Small intestine (tissue), 16 donors: ENCODE measurements at places on chromosomes 12 and 14.
A peak's percentile ranks its signal among the peaks of the same experiment; 100 is the strongest.

DNA sequence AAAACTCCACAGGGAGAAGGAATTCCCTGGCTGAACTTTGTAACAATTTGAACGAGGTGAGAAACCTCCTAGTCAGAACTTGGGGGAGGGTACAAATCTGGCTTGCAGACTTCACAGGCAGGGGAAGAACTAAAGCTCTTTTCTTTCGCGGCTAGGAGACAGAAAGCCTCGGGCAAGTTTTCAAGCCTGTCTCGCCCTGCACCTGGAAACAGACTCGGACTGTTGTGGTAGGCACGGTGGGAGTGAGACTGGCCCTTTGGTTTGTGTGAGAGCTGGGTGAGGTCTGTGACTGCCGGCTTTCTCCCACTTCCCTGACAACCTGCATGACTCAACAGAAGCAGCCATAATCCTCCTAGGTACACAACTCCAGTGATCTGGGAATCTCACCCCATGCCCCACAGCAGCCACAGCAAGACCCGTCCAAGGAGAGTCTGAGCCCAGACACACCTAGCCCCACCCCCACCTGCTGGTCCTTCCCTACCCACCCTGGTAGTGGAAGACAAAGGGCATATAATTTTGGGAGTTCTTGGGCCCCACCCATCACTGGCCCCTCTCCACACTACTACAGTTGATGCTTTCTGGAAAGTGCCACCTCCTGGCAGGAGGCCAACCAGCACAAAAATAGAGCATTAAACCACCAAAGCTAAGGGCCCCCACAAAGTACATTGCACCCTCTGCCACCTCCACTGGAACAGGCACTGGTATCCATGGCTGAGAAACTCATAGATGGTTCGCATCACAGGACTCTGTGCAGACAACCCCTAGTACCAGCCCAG is 102.7 kb upstream of the ST8SIA1 start:
- no peaks in the 10 kb centered on the region for H3K36me3 ChIP-seq
- no peak for DNase-seq

DNA sequence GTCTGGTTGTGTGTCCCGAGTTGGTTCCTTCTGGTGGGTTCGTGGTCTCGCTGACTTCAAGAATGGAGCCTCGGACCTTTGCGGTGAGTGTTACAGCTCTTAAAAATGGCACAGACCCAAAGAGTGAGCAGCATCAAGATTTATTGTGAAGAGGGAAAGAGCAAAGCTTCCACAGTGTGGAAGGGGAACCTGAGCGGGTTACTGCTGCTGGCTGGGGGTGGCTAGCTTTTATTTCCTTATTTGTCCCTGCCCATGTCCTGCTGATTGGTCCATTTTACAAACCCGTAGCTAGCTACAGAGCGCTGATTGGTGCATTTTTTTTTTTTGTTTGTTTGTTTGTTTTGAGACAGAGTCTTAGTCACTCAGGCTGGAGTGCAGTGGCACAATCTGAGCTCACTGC is 29.3 kb downstream of the FGF6 start:
- H3K4me1 ChIP-seq: no peaks in the 10 kb centered on the region
- H3K4me3 ChIP-seq: no peak overlapping the region
- H3K27me3 ChIP-seq: no peaks in the 10 kb centered on the region
- H3K27ac ChIP-seq: no peak overlapping the region
- H3K36me3 ChIP-seq: no peaks in the 10 kb centered on the region

- H3K4me1 ChIP-seq: no peaks in the 10 kb centered on the region
- no peak for DNase-seq
- H3K36me3 ChIP-seq: no peaks in the 10 kb centered on the region
- H3K27ac ChIP-seq: no peak within 1 kb of the TSS
- H3K4me3 ChIP-seq: no peak within 1 kb of the TSS
These were observed at the start of gene PTPRQ for GRCh38 chr12:80443974-80444666. Gene PTPRQ (plus strand): TSS chr12:80444235. CDS start chr12:80444346, 111 bp downstream.

DNA sequence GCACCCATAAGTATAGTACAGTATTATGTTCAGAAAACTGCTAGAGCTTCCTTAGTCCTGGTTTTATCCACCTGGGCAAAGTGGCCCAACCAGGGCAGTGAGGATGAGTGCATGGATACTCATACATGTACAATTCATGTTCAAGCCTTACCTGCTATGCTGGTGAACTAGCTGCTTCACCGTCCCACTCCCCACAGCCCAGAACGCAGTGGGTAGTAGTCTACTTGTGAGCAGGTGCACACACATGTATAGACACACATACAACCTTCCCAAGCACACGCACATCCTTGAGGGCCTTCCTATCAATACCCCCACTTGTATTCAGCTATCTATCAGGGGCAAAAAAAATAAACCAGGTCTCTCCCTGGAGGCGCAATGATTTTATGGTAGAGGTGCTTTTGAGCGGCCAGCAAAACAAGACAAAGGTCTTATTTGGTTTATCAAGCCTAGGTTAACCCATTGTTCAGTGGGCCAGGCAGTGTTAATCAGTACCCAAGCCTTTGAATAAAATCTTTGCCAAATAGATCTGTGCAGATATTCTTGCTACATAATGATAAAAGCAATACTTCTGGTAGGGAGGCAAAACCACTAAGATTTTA is 69.8 kb downstream of the ZFP36L1 start:
- H3K4me1 ChIP-seq: peaks cover 6% of the 10 kb centered on the region
- peak; percentile 54 for DNase-seq
- H3K36me3 ChIP-seq: no peaks in the 10 kb centered on the region
- no peaks in the 10 kb centered on the region for H3K27me3 ChIP-seq
- no peak overlapping the region for H3K4me3 ChIP-seq

DNA sequence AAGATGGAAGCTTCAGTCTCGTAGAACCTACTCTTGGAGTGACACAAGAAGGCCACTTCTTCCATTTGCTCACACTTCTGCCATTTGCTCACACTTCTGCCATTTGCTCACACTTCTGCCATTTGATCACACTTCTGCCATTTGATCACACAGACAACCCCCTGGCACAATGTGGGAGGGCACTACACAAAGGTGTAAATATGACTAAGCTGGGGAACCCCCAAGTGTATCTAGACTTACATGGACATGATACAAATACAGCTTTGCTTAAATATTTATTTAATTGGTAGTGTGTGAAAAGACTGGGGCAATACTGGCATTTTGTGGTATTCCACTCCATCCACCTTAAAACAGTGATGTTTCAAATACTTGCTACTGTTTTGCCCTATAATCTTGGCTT is 296.2 kb upstream of the PPFIA2 start:
- DNase-seq: no peak
- no peaks in the 10 kb centered on the region for H3K27me3 ChIP-seq
- H3K4me3 ChIP-seq: no peak overlapping the region
- no peak overlapping the region for H3K27ac ChIP-seq
- H3K36me3 ChIP-seq: no peaks in the 10 kb centered on the region

DNA sequence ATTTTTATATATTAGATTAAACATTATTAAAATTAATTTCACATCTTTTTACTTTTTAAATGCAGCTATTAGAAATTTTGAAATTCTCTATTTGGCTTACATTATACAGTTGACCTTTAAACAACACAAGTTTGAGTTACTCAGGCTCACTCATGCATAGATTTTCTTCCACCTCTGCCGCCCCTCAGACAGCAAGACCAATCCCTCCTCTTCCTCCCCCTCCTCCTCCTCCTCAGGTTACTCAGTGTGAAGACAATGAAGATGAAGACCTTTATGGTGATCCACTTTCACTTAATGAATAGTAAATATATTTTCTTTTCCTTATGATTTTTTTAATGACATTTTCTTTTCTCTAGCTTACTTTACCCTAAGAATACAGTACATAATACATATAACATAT is 136.2 kb downstream of the LLPH start:
- H3K27me3 ChIP-seq: peaks cover 7% of the 10 kb centered on the region
- no peak overlapping the region for H3K4me3 ChIP-seq
- DNase-seq: no peak
- H3K4me1 ChIP-seq: no peaks in the 10 kb centered on the region
- H3K27ac ChIP-seq: no peak overlapping the region
- H3K36me3 ChIP-seq: no peaks in the 10 kb centered on the region

- no peak overlapping the region for H3K4me3 ChIP-seq
- H3K27me3 ChIP-seq: no peaks in the 10 kb centered on the region
- H3K36me3 ChIP-seq: no peaks in the 10 kb centered on the region
- DNase-seq: no peak
- peaks cover 7% of the 10 kb centered on the region for H3K4me1 ChIP-seq
These were observed 52.5 kb downstream of the SSPN start for GRCh38 chr12:26247873-26248272.

GRCh38 chr12:132196038-132196872 is 52.0 kb downstream of the NOC4L start:
- no peak overlapping the region for H3K27ac ChIP-seq
- H3K4me1 ChIP-seq: no peaks in the 10 kb centered on the region
- DNase-seq: peak; percentile 40
- no peak overlapping the region for H3K4me3 ChIP-seq
- H3K27me3 ChIP-seq: no peaks in the 10 kb centered on the region

GRCh38 chr14:39368261-39368959 is 63.8 kb downstream of the FBXO33 start:
- no peaks in the 10 kb centered on the region for H3K27me3 ChIP-seq
- H3K27ac ChIP-seq: peak overlapping the region; percentile 11
- peak; percentile 57 for DNase-seq
- no peaks in the 10 kb centered on the region for H3K4me1 ChIP-seq

DNA sequence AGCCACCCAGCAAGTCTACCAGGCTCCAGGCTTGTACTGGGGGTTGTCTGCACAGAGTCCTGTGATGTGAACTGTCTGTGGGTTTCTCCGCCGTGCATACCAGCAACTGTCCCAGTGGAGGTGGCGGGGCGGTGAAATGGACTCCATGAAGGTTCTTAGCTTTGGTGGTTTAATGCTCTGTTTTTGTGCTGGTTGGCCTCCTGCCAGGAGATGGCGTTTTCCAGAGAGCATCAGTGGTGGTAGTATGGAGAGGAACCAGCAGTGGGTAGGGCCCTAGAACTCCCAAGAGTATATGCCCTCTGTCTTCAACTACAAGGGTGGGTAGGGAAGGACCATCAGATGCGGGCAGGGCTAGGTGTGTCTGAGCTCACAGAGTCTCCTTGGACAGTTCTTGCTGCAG is 303.8 kb downstream of the TMEM121 start:
- H3K36me3 ChIP-seq: no peaks in the 10 kb centered on the region
- H3K4me1 ChIP-seq: no peaks in the 10 kb centered on the region
- no peak overlapping the region for H3K4me3 ChIP-seq

GRCh38 chr12:130870442-130871285 is 1.2 kb upstream of the RAN start:
- peak overlapping the region; percentile 90 for H3K27ac ChIP-seq
- no peaks in the 10 kb centered on the region for H3K4me1 ChIP-seq
- H3K36me3 ChIP-seq: peaks cover 10% of the 10 kb centered on the region
- peak overlapping the region; percentile 41 for H3K4me3 ChIP-seq

GRCh38 chr14:69715725-69716477 is 51.0 kb upstream of the SRSF5 start:
- DNase-seq: no peak
- no peaks in the 10 kb centered on the region for H3K27me3 ChIP-seq
- H3K36me3 ChIP-seq: peaks cover 40% of the 10 kb centered on the region
- no peak overlapping the region for H3K4me3 ChIP-seq

DNA sequence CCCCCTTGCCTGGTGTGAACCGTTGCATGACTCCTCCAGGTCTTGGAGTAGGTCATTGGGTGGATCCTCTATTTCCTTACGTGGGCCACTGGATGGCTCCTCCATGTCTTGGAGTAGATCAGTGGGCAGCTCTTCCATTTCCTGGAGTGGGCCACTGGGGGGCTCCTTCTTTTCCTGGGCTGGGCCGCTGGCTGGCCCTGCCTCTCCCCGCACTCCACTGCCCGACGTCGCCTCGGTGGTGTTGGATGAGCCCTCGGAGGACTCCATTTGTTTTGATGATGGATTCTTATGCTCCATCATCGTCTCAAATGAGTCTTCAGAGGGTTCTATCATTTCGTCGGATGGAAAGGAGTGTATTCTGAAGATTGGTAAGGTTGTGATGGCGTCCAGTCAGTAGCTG is 19.1 kb downstream of the RTL1 start:
- no peak for DNase-seq
- H3K4me1 ChIP-seq: no peaks in the 10 kb centered on the region
- H3K36me3 ChIP-seq: no peaks in the 10 kb centered on the region
- no peaks in the 10 kb centered on the region for H3K27me3 ChIP-seq
- H3K4me3 ChIP-seq: no peak overlapping the region
- H3K27ac ChIP-seq: no peak overlapping the region

DNA sequence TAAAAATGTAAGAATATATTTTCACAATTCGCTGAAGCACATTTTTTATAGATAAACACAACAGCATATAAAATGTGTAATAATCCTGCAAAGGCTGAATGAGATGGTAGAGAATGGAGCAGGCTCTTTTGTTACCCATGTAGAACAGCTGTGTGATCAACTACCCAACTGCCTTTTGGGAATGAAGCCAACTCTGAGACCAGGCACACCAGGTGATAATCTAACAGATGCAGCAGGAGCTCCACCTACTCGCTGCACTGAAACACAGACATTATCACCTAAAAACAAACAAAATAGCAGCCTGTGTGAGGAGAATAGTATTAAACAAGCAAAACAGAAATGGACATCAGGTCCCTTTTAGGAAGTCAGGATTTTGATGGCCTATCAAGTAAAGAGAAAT is 183.3 kb downstream of the CCDC59 start:
- no peak overlapping the region for H3K4me3 ChIP-seq
- H3K36me3 ChIP-seq: no peaks in the 10 kb centered on the region
- peak; percentile 42 for DNase-seq
- no peaks in the 10 kb centered on the region for H3K4me1 ChIP-seq

DNA sequence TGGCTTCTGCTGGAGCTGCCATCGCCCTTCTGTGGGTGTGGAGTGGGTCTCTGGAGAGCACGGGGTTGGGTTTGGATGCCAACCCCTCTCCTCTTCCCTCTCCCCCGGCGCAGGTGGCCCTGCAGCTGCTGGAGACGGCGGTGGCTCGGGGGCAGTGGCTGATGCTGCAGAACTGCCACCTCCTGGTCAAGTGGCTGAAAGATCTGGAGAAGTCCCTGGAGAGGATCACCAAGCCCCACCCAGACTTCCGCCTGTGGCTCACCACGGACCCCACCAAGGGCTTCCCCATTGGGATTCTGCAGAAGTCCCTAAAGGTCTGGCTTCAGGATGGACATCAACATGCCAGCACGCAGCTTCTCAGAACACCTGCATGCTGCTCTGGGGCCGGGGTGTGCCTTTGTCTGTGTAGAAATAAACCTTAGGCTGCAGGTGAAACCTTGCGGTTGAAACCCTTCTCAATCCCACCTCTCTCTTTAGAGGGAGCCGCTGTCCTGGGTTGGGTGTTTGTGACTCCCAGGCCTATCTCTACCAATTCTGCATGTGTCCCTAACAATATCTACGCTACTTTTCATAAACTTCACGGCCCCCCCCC is 44.3 kb downstream of the CCDC92 start:
- no peaks in the 10 kb centered on the region for H3K36me3 ChIP-seq
- no peaks in the 10 kb centered on the region for H3K4me1 ChIP-seq
- no peaks in the 10 kb centered on the region for H3K27me3 ChIP-seq
- H3K27ac ChIP-seq: no peak overlapping the region
- H3K4me3 ChIP-seq: no peak overlapping the region

DNA sequence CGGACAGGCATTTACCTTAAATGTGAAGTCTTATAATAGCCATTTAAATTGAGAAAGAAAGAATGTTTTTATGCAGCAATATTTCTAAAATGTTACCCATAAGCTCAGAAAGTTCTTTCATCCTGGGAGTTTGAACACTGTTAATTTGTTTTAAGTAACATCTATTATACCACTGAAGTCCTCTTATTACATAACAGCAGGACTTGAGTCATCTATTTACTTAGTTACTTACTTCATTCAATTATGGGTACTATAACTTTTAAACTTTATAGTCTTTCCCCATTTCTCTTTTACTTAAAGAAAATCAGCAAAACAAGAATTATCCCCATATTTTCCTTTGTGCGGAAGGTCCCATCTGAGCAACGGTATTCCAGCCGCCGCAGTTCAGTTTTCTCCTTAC is 473.1 kb downstream of the ETNK1 start:
- H3K36me3 ChIP-seq: no peaks in the 10 kb centered on the region
- no peaks in the 10 kb centered on the region for H3K27me3 ChIP-seq
- no peak for DNase-seq
- H3K4me3 ChIP-seq: no peak overlapping the region
- H3K4me1 ChIP-seq: no peaks in the 10 kb centered on the region
